ENCODE measurements at places on chromosomes 1 and 21.

DNA sequence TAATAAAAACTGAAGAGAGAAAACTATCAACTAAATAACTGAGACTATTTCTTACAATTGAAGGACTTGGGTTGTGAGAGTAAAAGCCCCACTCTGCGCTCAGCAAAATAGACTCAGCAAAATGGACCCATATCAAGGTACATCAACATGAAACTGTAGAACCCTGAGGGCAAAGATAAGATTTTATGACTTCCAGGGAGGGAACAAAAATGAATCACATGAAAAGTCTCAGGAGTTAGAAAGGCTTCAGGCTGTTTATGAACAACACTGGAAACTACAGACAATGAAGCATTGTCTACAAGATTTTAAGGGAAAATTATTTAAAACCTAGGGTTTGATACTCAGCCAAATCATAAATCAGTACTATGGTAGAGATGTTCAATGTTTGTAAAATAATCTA lies 434.3 kb downstream of the PTPRC start:
- no peak for DNase-seq

DNA sequence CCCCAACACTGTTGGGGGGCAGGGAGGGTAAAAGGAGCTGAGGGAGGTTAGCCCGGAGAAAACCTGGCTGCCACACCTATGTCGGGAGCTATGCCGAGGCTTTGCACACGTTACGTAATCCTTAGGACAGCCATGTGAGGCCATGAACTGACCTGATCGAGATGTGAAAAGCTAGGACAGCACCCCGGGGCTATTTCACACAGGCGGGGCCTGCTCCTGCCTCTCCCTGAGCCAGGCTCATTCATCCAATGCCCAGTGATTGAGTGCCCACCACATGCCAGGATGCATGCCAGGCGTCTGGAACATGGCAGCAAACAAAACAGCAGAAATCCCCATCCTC lies 30.2 kb downstream of the LDLRAP1 start:
- no peak for DNase-seq

GRCh38 chr21:16912075-16912474 lies 600.8 kb upstream of the CXADR start:
- DNase-seq = no peak

GRCh38 chr1:241992734-241993133 lies 6.2 kb downstream of the MAP1LC3C start:
- DNase-seq = no peak

GRCh38 chr1:160137216-160137862 lies 14.1 kb upstream of the ATP1A4 start:
- DNase-seq = no peak

- DNase-seq = peak; percentile 31
Measured at GRCh38 chr1:100530880-100531487, 7.0 kb upstream of the GPR88 start.

- DNase-seq = no peak
Measured at GRCh38 chr1:160394673-160395072, 5.7 kb upstream of the VANGL2 start.

GRCh38 chr1:4526747-4527146 lies 127.7 kb upstream of the AJAP1 start:
- no peak for DNase-seq

- DNase-seq = no peak
Measured at GRCh38 chr1:18554099-18554498, 73.4 kb downstream of the KLHDC7A start.

DNA sequence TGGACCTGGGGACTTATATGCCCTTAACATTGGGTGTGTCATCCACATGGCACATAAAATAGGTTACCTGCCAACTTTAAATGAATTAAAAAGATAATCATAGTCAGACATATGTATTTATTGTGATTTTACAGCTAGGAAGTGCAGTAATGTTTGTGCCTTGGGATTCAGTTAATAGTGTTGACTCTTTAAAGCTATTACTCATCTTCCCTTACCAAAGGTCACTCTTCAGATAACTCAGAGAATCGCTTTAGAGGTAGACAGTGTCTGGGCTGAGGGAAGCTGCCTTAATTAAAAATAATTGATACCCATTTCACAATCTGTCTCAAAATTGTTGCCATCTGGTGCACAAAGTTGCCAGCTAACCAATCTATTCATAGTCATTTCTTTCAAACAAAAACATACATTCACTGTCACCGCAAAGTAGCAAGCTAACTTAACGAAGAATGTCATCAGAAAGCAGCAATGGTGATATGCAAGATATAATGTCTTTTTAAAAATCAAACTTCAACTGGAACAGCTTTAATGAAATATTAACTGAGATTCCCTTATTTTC lies 3.0 kb upstream of the KRTAP15-1 start:
- no peak for DNase-seq

DNA sequence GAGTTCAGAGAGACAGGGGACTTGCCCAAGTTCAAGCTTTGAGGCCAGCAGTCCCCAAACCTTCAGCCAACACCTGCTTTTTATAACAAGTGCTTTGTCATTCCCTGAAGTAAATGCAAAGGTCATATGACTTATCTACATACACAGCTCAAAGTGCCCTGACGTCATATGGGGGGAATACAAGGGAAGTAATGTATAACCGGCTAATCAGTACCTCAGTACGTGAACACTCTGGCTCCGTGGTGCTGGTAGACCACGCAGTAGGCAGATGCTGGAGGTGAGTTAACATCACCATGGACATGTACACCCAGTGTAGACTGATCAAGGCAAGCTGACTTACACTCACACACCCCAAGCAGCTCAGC lies 60.0 kb downstream of the BACE2 start:
- no peak for DNase-seq

GRCh38 chr1:220500372-220500771 lies 27.6 kb upstream of the MARK1 start:
- DNase-seq = no peak

DNA sequence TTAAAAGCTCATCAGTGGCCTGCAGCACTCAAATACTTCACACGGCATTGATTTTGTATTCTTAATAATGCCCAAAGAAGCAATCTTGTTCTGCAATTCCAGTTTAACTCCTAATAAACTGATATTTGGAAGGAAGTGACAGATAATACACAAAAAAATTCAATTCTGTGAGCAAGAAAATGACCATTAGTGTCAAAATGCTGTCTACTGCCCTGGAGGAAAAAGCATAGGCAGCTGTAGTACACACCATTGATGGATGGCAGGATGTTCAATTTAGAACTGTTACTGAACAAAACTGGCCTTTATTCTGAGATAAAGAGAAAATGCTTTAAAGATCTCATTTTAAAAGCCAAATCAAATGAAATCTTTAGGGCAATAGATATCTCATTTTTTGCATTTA lies 251.3 kb upstream of the FMN2 start:
- DNase-seq = no peak

- DNase-seq = no peak
Measured at GRCh38 chr1:180415985-180416633, 86.3 kb downstream of the ACBD6 start.

DNA sequence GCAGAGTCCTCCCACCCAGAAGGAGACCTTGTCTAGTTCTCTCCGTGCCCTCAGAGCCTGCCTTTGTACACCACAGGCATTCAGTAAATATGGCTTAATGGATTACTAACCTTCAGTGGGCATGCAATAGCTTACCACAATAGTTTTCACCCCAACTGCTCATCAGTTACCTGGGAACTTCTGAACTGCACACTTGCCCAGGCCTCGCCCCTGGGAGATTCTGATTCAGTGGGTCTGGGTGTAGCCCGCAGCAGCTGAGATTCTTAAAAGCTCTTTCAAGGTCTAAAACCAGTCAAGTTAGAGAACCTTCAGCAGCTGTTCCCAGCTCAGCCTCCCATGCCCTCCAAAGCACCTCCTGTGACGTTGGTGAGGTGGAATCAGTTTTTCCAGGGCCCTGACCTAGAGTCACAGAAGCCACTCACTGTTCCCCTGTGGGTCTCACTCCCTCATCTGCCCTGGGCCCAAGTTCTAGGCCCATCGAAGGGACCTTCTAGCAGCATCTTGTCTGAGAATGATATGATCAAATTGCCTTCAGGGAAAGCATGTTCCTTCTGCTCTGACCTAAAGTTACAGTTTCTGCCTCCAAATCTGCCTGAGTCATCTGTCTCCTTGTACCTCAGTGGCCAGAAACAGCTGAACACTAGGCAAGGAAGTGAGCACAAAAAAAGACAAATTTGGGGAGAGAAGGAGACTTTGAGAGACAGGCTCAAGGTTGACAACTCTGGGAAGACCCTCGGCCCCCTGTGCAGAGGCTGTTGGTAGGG lies 10.8 kb downstream of the ASAP3 start:
- no peak for DNase-seq

GRCh38 chr1:8910914-8911313 lies 32.4 kb upstream of the ENO1 start:
- DNase-seq = no peak

DNA sequence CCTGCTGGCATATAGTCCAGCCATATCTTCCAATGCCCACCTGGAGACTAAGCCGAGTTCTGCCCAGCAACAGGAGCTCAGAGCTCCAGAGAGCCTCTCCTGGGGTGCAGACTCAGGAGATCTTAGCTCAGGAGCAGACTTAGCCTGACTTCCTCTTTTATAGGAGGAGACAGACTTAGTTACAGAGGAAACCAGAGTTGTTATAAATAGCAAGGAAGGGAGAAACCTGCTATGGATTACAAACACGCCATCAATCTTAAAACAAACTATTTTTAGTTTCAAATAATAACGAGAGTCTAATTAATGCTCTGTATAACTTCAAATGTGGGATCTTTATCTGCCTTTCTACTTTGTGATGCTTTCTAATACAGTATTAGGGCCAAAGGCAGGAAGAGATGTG lies 3.3 kb upstream of the KIF21B start:
- DNase-seq = no peak

- no peak for DNase-seq
Measured at GRCh38 chr1:232096751-232097150, 470.2 kb downstream of the DISC1 start.

- DNase-seq = peak; percentile 11
Measured at GRCh38 chr1:31872658-31873636, 57.1 kb upstream of the SPOCD1 start.

DNA sequence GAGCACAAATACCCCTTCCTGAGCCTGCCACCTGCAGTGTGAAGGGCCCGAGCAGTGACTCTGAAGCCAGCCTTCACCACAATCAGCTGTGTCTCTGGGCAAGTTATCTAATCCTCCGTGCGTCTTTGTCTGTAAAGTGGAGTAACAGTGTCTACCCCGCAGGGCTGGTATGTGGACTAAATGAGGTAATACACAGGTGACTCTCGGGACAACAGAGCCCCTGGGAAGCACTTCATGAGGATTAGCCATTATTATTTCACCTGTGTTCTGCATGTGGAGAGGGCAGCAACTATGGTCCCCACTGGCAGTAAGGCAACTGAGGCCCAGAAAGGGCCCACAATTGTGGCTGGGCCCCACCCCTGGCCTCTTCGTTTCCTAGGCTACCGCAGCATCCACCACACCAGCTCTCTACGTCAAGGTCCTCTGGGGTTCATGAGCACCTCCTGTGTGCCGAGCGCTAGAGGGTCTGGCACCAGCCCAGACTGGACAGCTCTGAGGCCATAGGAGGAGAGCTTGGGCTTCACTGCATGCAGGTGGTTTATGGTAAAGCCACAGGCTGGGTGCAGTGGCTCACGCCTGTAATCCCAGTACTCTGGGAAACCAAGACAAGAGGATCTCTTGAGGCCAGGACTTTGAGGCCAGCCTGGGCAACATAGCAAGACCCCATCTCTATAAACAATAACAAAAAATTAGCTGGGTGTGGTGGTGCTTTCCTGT lies 41.3 kb upstream of the LRP8 start:
- DNase-seq = no peak

GRCh38 chr1:13842497-13842896 lies 142.5 kb downstream of the PRDM2 start:
- DNase-seq = no peak

DNA sequence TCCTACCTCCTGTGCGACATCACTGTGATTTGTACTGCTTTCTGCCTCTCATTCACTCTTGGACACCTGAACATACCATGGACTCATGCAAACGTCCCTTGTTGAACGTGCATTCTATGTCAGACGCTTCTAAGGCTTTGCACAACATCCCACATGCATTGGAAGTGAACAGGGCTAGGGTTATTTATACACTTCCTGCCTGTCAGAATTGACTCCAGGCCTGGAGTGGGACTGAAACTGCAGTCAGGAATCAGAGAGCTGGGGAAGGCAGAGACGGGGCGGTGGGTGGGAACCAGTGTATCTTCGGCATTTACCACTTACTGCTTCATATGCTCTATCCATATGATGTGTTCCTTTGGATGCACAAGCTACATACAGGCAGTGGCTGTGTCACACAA lies 81.4 kb upstream of the GALNT2 start:
- DNase-seq = no peak

DNA sequence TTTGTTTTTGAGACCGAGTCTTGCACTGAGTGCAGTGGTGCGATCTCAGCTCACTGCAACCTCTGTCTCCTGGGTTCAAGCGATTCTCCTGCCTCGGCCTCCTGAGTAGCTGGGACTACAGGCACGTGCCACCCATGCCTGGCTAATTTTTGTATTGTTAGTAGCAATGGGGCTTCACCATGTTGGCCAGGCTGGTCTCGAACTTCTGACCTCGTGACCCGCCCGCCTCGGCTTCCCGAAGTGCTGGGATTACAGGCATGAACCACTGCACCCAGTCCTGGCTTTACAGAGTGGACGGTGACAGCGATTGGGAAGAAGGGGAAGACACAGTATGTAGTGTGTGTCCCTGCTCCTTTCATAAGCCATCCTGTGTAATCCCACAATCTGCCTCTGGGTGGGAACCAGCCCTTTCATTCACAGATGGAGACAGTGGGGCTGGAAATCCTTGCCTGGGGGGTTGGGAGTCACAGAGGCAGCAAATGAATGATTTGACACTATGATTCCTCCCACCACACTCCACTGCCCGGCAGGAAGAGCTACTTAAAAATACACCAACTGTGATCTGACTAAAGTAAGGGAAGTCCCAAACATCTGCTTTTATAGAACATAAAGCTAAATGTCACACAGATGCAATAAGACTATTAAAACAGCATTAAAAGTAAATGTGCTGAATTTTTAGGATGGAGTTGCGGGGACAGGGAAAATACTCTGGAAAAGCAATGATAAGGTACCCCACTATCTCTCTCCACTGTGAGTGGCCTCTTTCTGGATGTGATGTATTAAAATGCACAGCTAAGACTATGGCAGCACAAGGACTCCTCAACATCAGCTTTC lies 4.5 kb downstream of the PARP1 start:
- DNase-seq = no peak

Data from CD4-positive, alpha-beta T cell treated with Interferon gamma for 1 hour (primary cell).